ENCODE measurements at places on chromosomes 4 and X.

DNA sequence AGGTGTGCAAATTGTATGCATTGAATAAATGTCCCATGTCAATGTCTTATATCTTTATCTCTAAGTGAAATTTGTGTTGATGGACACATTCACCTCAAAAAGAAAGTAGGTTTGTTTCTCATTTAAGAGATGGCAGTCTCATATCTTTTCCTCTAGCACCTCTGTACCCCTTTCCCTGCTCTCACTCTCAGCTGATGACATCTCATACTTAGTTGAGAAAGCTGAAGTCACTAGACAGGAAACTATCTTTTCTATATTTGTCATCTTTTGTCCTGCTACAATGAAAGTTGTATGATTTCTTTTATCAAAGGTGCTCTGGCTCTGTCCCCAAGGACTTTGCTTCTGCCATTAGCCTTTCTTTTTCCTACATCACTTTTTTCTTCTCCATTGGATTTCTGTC is 84.0 kb upstream of the GRPR start:
- DNase-seq = no peak

DNA sequence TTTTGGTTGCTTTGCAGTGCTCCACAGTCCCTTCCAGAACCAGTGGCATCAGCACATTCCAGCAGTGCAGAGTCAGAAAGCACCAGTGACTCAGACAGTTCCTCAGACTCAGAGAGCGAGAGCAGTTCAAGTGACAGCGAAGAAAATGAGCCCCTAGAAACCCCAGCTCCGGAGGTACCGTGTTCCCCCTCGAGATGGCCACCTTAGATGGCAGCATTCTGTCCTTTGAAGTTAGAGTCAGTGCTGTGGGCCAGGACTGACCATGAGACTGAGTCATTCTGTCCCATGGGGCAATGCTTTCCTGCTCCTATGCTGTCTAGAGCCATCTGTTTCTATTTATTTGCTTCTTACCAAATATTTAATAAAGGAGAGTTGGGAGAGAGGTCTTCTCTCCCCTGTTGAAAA is 112.3 kb downstream of the KLHL8 start:
- no peak for DNase-seq

DNA sequence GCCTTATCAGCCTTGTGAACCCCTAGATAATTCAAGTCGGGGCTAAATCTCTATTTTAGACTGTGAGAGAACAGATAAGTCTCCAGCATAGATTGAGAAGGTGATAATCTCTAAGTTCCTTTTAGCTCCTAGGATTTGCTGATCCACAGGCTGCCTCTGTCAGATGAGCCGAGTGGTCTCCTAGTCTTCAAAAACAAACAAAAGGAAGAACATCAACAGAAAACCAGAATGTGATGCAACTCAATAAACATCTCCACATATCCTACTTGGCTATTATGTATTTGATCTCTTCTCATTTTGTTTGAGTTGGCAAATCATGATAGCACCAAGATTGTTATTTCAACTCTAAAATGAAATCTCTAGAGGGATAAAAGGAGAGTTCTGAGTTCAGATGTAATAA is 88.4 kb upstream of the SLC7A11 start:
- DNase-seq = no peak

- no peak for DNase-seq
Measured at GRCh38 chr4:169604131-169604900, 8.1 kb downstream of the NEK1 start.

DNA sequence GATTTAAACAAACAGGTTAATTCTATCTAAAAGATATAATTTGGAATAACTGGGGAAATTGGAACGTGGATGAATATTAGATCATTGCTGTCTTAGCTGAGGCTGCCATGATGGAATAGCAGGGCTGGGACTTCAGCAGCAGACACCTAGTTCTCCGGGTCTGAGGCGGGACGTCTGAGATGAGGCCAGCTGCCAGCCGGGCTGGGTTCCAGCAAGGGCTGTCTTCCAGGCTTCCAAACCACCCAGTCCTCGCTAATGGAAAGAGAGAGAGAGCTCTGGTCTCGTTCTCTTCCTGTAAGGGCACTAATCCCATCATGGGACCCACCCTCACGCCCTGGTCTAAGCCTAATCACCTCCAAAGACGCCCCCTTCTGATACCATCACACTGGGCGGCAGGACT is 85.7 kb downstream of the ADRA2C start:
- DNase-seq = no peak

- DNase-seq = no peak
Measured at GRCh38 chrX:30748342-30748960, 95.2 kb downstream of the GK start.

DNA sequence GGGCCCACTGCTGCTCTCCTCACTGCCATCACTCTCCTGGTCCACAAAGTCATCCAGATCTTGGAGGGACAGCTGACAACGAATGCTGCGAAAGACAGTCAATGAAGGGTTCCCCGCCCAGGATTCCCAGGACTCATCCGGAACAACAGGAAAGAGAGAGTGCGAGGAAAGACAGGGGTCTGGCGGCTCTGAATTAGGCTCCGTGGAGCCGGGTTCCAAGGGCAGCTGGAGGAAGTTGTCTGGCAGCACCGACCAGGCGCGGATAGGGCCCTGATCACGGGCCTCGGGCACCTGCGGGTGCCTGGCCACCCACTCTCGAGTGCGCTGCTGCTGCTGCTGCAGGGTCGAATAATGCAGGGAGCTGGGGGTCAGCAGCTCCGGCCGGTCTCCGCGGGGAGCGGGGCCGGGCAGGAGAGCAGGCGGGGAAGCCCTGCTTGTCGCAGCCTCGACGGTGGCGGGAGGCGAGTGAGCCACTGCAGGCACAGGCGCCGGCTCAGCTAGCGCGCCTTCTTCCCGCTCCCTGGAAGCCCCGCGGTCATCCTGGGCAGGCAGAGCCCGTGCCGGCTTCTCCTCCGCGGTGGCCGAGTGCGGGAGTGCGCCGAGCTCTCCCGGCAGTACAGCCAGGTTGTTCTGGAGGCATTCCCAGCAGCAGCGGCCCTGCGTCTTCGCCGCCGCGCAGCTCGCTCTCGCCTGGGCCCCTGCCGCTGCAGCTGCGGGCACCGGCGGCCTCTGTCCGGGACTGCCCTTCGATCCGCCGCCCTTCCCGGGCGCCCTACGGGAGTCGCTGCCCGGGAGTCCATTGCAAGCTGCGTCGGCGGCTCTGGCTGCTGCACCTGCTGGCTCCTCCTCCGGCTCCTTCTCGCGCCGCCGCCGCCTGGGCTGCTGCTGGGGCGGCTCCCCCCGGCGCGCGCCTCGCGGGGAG is 1.1 kb downstream of the SOWAHB start:
- DNase-seq = peak; percentile 40

DNA sequence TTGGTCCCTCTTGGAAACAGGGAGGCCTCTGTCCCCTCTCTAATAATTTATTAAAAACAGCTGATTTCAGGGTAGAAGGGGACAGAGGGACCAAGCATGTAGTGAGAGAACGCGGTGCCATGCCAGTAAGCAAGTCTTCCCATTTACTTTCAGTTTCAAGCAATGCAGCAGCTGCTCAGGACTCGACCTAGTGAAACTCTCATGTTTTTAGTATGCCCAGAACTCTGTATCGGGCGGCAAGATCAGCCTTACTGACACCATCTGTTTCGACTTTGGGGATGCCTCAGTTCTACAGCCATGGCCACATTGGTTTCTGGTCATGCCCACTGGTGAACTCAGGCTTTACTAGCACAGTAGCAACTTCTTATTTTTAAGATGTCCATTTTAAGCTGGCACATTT is 40.6 kb downstream of the ZNF81 start:
- DNase-seq = no peak

- no peak for DNase-seq
Measured at GRCh38 chrX:119401569-119401968, 2.4 kb downstream of the SLC25A43 start.

DNA sequence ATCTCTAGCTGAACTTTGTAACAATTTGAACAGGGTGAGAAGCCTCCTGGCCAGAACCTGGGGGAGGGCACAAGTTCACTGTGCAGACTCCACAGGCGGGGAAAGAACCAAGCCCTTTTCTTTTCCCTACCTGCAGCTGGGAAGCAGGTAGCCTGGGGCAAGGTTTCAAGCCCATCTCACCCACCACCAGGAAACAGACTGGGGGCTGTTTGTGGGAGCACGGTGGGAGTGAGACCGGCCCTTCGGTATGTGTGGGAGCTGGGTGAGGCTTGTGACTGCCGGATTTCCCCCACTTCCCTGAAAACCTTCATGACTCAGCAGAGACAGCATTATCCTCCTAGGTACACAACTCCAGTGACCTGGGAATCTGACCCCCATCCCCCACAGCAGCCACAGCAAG is 211.7 kb downstream of the ZNF674 start:
- DNase-seq = no peak

DNA sequence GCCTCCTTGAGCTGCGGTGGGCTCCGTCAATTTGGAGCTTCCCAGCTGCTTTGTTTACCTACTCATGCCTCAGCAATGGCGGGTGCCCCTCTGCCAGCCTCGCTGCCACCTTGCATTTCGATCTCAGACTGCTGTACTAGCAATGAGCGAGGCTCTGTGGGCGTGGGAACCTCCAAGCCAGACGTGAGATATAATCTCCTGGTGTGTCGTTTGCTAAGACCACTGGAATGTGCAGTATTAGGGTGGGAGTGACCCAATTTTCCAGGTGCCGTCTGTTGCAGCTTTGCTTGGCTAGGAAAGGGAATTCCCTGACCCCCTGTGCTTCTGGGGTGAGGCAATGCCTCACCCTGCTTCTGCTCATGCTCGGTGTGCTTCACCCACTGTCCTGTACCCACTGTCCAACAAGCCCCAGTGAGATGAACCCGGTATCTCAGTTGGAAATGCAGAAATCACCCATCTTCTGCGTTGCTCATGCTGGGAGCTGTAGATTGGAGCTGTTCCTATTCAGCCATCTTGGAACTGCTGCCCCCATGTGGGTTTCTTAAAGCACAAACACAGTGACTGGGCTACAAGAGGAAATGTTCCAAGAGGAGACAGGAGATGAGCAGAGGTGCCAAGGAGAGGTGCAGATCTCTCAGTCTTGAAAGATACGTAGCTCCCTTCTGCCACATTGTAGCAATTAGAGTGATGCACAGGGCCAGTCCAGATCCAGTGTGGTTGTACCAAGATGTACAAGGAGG is 193.0 kb upstream of the IGFBP7 start:
- DNase-seq = no peak

- no peak for DNase-seq
Measured at GRCh38 chrX:103538728-103539127, 19.4 kb upstream of the RAB40A start.

DNA sequence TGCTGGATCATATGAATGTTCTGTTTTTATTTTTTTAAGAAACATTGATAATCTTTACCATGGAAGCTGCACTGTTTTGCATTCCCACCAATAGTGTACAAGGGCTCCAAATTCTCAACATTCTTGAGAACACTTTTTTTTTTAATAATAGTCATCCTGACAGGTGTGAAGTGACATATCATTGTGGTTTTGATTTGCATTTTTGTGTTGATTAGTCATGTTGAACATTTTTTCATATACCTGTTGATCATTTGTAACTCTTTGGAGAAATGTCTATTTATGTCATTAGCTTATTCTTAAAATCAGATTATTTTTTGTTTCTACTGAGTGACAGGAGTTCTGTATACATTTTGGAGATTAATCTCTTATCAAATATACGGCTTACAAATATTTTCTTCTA is 408.5 kb downstream of the GLUD2 start:
- no peak for DNase-seq

GRCh38 chr4:87406462-87406861 is 15.5 kb upstream of the HSD17B11 start:
- DNase-seq = no peak

GRCh38 chr4:97185233-97185632 is 958.0 kb downstream of the STPG2 start:
- no peak for DNase-seq

DNA sequence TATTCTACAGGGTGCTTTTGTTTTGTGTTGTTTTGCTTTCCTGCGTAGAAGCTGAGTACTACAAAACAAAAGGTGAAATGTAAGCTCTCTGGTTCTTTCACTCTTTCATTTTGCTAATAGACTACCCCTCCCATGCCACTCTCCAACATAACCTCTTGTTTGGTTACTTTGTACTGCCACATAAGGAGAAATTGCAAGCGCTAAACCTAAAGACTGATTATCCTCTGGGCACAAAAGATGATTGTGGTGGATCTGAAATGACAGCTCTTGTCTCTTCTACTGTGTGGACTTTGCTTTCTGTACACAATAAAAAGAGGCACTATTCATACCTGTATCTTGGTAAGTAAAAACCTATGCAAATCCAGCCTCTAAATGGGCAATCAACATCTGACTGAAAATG is 5.3 kb downstream of the MBNL3 start:
- DNase-seq = no peak

DNA sequence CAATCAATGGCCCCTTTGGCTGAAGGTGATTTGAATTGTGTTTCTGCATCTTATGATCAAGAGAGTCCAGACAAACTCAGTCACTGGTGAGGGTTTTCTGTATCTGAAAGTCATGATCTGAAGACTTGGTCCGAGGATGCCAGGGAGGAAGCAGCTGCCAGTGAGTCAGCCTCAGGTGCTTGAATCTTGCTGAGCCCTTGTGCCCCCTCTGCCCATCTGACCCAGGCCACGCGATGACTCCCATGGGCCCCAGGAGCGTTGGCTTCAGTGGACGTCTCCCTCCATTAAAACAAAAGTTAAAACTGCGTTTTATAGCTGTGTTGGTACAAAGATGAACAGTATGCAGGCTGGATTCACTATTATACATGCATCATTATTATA is 62.0 kb downstream of the HTRA3 start:
- no peak for DNase-seq

- no peak for DNase-seq
Measured at GRCh38 chr4:108477527-108478108, 142.8 kb upstream of the RPL34 start.

DNA sequence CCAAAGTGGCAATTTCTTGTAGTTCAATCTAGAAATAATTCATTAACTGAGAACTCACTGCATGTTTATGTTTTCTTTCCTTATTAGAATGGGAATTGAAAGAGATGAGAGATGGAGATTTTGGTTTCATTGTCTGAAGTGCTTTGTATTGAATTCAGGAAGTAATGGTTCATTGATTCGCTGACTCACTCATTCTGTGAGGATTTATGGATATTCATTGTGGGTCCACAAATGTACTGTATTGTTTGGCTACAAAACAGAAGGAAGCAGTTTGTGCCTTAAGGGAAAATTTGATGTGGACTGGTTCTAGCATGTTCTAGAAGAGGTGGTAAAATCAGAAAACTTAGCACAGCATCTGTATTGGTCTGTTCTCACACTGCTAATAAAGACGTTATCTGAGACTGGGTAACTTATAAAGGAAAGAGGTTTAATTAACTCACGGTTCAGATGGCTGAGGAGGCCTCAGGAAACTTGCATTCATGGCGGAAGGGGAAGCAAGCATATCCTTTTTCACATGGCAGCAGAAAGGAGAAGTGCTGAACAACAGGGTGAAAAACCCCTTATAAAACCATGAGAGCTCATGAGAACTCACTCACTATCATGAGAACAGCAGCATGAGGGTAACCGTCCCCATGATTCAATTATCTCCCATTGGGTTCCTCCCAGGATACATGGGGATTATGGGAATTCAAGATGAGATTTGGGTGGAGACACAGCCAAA is 132.3 kb upstream of the VCX3A start:
- DNase-seq = no peak

- DNase-seq = no peak
Measured at GRCh38 chr4:61661960-61662359, 461.8 kb downstream of the ADGRL3 start.

All from CD4-positive, alpha-beta memory T cell (primary cell).